MM.1S (cell line): ENCODE measurements at places on chromosomes 7 and 10.

DNA sequence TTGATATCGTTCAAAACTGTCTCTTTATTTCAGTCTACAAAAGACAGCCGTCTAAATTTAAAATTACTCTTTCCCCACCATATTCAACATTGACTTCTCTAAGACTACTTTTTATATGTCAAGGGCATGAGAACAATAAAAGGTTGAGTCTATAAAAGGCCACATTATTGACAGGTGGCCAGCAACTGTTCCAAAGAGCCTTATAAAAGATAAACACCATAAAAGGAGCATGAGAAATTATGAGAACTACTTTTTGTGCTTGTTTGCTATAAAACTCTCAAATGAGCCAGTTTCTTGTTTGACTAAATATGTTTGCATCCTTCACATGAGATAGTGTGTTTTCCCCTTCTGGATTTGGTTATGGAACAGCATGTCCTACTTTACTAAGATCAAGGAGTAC lies 189.2 kb downstream of the THSD7A start:
- no peak for DNase-seq

DNA sequence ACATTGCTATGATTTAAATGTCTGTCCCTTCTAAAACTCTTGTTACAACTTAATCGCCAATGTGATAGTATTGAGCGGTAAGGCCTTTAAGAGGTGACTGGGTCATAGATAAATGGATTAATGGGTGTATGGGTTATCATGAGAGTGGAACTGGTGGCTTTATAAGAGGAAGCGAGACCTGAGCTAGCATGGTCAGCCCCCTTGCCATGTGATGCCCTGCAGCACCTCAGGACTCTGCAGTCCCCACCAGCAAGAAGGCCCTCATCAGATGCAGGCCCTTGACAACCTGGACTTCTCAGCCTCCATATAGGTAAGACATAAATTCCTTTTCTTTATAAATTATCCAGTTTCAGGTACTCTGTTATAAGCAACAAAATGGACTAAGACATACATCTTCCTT lies 15.6 kb downstream of the PARP12 start:
- DNase-seq: no peak

DNA sequence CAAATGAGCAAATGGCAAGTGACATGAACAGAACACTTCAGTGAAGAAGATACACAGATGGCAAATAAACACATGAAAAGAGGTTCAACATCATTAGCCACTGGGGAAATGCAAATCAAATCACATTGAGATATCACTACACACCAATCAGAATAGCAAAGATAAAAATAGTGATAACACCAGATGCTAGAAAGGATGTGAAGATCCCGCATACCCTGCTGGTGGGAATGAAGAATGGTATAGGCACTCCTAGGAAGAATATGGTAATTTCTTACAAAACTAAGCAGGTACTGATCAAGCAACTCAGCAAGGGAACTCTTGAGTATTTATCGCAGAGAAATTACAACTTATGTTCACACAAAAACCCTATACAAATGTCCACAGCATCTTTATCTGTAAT lies 11.2 kb downstream of the LAMB4 start:
- no peak for DNase-seq

- no peak for DNase-seq
Measured at GRCh38 chr7:20312562-20312961, 18.1 kb upstream of the ITGB8 start.

GRCh38 chr7:42573881-42574672 lies 337.1 kb upstream of the GLI3 start:
- DNase-seq: no peak

GRCh38 chr7:135801045-135801693 lies 52.6 kb upstream of the FAM180A start:
- DNase-seq: peak; percentile 75

GRCh38 chr10:76130892-76131291 lies 699.5 kb downstream of the LRMDA start:
- no peak for DNase-seq

- DNase-seq: no peak
Measured at GRCh38 chr7:45574416-45574668, 174 bp downstream of the ADCY1 start.

GRCh38 chr10:108014145-108014901 lies 849.8 kb upstream of the SORCS1 start:
- no peak for DNase-seq

GRCh38 chr7:57772126-57772924 lies 322.3 kb downstream of the ZNF716 start:
- no peak for DNase-seq

- no peak for DNase-seq
Measured at GRCh38 chr7:6202117-6202516, 70.3 kb downstream of the CYTH3 start.

GRCh38 chr7:139079861-139080260 lies 29.7 kb downstream of the ZC3HAV1 start:
- no peak for DNase-seq

DNA sequence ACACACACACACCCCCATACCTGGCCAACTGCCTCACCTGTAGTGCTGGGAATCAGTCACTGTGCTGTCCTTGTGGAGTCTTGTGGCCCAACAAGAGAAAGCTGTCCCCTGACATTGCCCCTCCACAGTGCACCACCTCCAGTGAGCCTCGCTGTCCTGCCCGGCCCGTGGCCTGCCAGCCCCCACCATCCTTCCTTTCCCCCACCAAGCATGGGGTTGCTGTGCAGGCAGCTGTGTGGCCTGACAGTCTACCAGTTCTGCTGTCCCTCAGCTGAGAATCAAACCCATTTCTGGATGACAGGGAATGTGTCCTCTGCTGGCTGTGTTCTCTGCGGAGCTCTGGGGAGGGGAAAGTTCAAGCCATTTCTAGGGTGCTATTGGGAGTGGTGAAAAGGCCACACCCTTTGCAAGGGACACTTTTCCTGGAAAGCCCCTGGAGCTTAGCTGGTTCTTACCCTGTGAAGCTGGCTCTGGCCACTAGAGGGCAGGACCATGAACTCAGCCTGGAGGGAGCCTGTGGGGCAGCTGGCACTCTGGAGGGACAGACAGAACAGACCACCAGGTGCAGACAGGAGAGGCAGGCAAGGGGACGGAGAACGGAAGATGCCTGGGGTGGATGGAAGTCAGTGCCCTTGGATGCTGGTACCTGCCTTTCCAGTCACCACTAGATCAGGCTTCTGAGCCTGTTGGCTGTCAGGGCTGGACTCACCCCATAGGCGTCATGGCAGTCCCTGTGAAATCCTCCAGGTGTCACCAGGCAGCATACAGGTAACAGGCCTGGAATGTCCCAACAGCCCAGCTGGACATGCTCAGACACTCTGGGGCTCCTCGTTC lies 10.5 kb upstream of the MTPAP start:
- DNase-seq: peak; percentile 63

DNA sequence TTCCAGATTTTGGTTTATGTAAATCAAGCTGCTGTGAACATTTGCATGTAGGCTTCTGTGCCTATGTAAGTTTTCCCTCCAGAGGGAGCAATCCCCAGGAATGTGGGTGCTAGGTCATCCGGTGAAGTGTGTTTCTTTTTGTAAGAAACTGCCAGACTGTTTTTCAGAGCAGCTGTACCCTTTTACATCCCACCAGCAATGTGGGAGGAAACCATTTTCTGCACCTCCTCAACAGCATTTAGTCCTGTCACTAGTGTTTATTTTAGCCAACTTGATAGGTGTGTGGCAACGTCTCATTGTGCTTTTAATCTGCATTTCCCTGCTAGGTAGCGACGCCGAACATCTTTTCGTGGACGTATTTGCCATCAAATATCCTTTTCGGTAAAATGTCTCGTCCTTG lies 395.7 kb upstream of the FOXK1 start:
- no peak for DNase-seq

DNA sequence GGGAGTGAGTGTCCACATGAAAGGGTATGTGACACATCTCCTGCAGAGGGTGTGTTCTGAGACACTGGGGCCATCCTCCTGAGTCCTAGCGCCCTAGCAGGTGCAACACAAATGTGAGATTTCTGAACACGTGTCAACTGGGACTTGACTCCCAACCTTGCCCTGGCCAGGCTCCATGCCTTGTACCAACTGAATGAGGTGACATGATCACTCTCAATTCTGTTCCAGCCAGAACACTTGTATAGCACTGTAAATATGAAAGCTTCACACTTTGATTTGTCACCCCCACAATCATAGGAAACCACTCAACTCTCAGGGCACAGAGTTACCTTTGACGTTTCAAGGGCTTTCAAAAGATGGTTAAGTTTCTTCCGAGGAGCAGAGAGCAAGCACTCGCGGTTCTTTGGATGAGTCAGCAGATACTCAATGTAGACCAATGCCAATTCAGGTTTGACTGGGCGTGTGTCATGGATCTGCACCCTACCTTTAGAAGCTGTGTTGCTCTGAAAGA lies 48.6 kb downstream of the NCAPG2 start:
- DNase-seq: peak; percentile 81

DNA sequence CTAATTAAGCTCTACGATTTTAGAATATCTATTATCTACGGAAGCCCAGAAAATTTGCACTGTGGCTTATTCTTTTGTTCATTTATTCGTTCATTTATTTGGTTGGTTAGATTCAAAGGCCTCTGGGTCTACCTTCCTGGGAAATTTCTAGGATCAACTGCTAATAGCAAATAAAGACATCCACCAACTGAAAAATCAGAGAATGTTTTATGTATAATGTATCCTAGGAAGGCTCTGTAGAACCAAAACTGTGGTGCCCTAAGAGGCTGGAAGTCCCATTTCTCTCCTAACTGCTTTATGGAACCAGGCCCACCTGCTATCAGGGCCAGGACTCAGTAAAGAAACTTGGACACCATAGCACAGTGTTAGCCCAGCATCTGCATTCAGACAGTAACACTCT lies 923.4 kb upstream of the AUTS2 start:
- no peak for DNase-seq

- no peak for DNase-seq
Measured at GRCh38 chr10:124874-125273, 10.4 kb upstream of the ZMYND11 start.

DNA sequence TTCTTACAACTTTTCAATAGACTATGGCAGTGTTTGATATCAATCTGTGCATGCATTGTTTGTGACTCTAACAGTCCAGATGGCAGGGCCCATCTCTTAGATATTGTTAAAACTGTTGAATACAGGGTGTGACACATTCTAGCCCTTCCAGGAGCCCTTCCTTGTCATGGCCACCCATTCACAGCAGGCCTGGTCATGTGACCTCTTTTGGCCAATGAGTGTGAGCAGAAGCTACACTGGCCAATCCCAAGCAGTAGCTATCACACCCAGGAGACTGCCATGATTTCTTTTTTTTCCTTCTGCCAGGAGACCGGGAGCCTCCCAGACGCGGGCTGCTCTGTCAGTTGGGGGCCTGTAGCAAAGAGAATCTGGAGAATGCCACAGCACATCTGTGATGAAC lies 655.4 kb upstream of the MKI67 start:
- no peak for DNase-seq

GRCh38 chr10:49152663-49153062 lies 18.8 kb upstream of the FAM170B start:
- no peak for DNase-seq

GRCh38 chr10:3570131-3570729 lies 214.8 kb downstream of the KLF6 start:
- DNase-seq: no peak

- DNase-seq: no peak
Measured at GRCh38 chr7:81638198-81638597, 131.6 kb downstream of the HGF start.

- no peak for DNase-seq
Measured at GRCh38 chr10:116918583-116918982, 69.3 kb downstream of the ENO4 start.

- DNase-seq: no peak
Measured at GRCh38 chr10:128575761-128576160, 449.5 kb upstream of the MKI67 start.

DNA sequence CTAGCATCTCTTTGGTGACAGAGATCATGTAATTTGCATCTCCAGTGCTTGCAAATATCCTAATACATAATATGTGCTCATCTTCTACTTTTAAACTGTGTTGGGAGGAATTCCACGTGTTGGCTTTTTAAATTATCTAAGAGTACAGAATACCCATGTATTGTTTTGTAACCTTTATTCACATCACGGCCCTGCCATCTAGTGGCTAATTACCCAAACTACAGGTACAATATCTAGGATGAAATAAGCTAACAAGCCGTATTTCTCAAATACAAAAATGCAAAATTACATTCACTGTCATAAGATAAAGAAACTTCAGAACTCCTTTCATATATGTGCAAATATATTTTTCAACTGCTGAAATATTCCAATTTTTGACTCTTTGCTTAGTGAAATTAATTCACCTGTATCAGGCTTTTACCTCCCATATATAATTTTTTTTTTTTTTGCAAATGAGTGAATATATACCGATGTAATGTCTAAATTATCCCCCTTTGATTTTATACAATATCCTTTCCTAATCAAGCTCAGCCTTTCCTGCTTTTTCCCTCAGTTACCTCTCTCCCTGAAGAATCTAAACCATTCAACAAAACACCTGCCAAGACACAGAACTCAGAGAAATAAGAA lies 30.3 kb upstream of the LSM8 start:
- peak; percentile 68 for DNase-seq

DNA sequence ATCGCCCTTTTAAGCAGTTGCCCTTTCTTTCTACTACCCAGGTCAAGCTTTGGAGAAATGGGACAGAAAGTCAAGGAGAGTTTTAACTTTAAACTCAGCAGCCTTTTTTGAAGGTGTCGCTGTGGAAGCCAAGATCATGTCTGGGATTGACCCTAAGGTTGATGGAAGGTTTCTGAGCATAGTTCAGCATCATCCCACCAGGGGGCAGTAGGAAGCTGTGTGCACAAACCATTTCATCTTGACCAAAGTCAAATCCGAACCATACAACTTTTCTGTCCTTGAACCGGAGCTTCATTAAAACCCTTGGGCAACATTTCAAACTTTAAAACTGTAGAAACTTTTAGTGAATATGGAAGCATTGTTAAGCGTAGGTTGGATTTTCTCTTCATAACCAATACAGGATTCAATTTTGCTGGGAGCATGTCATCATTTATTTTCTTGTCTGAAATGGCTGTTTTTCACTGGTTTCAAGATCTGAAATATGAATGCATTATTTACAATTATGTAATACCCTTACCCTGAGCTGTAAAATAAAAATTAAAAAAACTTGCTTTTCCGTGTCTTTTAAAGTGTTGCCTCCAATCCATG lies 214.4 kb upstream of the KIAA1217 start:
- peak; percentile 51 for DNase-seq

- no peak for DNase-seq
Measured at GRCh38 chr7:35482231-35482630, 212.7 kb downstream of the HERPUD2 start.

DNA sequence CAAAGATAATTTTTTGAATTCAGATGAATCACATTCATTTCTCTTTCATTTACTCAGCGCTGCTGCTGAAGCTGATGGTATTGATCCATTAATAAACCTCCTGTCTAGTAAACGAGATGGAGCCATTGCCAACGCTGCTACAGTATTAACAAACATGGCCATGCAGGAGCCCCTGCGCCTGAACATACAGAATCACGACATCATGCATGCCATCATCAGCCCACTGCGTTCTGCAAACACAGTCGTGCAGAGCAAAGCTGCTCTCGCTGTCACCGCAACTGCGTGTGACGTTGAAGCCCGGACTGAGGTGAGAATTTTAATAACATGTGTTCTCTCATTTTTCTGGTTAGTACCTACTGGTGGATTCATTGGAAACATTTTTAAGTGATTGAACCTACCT lies 70.2 kb downstream of the ARMC3 start:
- DNase-seq: no peak

GRCh38 chr7:141477865-141478264 lies 73.3 kb upstream of the AGK start:
- DNase-seq: no peak

- DNase-seq: no peak
Measured at GRCh38 chr7:12373580-12374263, 29.9 kb downstream of the VWDE start.

- no peak for DNase-seq
Measured at GRCh38 chr7:33497051-33497450, 367.7 kb downstream of the BBS9 start.
